Stimulated activated CD8-positive, alpha-beta memory T cell treated with anti-CD3 and anti-CD28 coated beads, Interleukin-7, amount 100 ng/mL, for 24 hours (primary cell): ENCODE measurements at places on chromosomes 7 and 10.

DNA sequence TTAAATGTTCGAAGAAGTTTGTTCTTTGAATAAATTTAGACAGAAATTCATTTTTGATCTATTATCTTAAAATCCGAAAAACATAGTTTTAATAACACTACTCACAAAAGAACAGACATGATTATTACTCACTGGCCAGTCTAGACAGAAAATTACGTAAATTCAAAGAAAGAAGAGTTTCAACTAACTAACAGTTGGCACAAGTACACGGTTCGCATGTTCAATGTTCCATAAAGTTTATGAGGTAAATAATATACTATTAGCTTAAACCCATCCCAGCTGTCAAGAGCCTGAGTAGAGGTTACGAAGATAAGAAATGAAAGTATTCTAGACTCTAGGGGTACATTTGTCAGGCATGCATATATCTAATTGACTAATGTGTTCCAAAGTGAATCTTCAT is 151.8 kb upstream of the ASAH2 start:
- DNase-seq, result no peak

GRCh38 chr10:10684972-10685371 is 332.7 kb upstream of the CELF2 start:
- DNase-seq, result no peak

DNA sequence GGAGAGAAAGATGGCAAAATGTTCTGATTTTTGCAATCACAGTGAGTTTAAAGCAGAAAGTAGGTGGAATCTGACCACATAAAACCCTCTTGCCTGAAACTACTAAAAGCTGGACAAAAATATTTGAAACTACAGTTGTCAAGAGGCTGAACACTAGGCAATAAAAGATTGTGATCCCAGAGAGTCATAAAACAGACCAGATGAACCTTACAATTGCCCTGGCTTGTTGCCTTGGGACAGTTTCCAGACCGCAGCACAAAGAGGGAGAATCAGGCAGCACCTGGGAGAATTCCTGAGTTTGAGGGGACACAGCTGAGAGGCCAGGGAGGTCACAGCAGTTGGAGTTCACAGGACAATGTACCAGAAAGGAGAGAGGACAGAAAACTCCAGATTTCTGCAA is 107.3 kb upstream of the NANOS1 start:
- DNase-seq, result no peak

- no peak for DNase-seq
These were observed 29.0 kb upstream of the UBE2D1 start for GRCh38 chr10:58305821-58306220.

- DNase-seq, result no peak
These were observed 44.9 kb downstream of the SP8 start for GRCh38 chr7:20741801-20742200.

DNA sequence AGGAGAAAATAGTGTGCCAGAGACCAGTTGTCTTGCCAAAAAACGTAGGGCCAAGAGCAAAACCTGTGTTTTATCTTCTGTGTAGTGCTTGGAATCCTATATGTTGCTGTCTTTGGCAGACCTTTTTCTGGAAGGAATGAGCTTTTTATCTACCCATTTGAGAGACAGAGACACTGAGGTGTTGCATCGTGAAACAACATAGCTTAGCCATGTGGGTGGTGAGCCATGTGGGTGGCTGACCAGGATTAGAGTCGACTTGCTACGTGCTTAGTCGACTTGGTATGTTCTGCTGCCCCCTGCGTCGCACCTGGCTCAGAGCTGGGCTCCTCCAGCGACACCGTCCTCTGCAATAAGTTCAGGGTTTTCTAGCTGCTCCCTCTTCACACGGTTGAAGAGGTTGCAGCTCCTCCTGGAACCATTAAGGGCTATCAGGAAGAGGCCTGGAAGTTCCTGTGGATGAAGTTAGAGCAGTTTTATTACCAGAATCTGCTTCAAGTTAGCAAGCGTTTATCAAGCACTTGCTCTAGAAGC is 175.8 kb downstream of the SH2D4B start:
- DNase-seq, result no peak

- DNase-seq, result no peak
These were observed 65.6 kb upstream of the LRRC18 start for GRCh38 chr10:49005270-49005669.

DNA sequence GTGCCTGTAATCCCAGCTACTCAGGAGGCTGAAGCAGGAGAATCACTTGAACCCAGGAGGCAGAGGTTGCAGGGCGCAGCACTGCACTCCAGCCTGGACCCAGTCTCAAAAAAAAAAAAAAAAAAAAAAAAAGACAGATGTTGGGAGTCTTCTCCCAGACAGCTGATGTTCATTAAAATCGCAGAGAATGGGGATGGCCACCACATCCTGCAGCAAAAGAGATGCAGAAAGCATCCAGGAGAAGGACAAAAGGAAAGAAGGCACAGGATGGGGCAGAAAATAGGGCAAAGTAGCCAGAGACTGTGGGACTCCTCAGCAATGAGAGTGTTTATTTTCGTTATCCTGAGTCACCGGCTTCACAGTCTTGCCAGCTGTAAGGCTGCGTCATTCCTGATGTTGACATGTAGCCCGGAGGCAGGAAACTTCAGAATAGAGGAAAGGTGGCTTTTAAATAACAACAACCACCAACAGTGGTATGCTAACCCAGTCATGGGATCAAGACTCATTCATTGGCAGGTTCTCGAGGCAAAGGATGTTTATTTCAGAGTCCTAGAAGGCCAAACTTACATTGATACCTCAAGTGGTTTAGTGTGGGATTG is 149.5 kb upstream of the SVIL start:
- DNase-seq, result no peak

DNA sequence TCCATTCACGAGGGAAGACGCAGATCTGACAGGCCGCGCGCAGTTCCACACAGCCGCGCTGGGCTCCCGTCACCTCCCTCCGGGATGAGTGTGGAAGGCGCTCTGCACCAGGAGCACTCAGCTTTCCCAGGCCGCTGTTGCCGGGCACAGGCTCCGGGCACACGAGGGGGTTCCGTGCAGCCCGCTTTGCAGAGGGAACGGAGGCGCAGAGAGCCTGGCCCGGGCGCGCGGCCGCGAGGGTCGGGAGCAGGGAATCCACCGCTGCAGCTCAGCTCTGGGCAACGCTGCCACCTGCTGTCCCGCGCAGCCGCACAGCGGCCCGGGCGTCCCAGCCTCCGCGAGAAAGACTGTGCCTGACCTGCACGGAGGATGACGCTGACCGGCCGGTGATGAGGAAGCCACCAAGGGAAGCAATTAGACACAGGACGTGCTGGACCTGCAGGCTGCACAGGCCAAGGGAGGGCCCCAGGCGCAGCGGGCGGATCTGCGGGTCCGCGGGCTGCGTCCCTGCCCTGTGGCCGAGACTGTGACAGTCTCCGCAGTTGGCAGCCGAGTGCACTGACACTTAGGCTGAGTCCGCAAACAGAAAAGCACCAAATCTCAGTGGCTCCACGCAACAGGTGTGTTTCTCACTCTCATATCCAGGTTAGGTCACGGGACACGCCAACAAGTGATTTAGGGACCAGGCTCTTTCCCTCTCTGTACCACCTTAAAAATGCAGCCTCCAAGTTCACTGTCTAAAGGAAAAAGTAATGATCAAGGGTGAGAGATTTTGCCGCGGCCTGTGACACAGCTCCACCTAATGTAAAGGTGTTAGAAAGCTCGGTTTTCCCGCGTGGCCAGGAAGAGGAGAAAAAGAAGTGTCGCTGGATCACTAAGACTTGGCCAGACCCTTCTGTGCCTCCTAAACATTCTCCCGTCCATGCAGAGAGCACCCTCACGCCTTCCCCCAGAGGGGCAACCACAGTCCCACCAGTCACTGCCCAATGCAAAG is 94.5 kb downstream of the SEC61G start:
- DNase-seq, result no peak

DNA sequence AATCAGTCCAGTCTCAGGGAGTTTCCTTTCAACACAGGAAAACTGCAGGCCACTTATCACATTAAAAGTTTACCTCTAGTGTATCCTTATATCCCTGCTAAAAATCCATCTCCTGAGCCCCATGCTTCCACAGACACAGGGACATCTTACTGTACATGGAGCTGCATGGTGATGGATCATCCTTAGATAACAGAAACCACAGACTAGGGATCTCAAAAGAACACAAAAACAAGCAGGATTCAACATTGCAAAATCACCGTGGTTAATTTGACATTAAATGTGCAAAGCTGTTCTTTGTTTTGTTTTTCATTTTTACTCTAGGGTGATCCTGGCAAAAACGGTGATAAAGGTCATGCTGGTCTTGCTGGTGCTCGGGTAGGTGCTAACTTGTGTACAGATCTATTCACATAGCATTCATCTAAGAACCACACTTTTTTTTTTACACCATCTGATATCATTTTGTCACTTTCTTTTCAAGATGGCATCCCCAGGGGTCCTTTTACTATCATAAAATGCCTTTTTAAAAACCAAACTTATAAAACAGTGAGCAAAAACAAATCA is 18.1 kb downstream of the COL1A2 start:
- no peak for DNase-seq

DNA sequence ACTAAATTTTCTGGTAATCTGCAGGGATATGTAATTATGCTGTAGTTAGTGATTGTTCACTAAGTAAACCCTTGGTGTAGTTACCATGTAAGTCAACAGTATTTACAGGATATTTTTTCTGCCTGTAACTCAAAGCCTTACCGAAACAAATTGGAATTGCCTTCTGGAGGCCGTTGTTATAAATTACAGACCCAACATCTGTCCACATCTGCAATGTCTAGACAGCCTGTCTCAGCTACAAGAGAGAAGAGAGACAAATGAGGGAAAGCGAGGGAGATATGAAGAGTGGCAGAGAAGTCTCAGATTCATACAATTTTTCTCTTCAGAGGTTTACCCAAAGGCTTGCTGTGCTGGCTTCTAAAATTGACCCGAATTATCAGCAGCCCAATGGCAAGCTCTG is 23.7 kb upstream of the BTRC start:
- DNase-seq, result no peak

DNA sequence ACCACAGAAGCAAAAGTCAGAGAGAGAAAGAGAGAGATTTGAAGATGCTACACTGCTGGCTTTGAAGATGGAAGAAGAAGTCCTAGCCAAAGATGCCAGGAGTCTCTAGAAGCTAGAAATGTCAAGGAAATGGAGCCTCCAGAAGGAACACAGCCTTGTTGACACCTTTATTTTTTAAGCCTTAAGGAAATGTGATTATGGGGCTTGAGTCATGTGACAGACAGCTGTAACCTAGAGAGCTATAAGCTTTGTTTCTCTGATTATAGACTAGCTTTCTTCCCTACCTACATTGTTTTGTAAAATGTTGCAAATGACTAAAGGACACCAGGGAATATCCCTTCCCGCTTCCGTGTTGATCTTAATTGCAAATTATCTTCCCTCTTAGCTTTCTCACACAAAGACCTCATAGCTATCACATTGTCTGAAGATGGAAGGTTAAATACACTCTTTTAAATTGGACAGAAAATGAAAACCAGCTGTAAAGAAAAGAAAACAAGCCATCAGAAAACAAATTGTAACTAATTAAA is 199.9 kb downstream of the ARHGAP12 start:
- no peak for DNase-seq

GRCh38 chr10:87927091-87927490 is 63.7 kb downstream of the PTEN start:
- DNase-seq, result no peak

GRCh38 chr7:44138698-44139097 is 2.4 kb downstream of the MYL7 start:
- no peak for DNase-seq

- no peak for DNase-seq
These were observed 148.2 kb downstream of the CELF2 start for GRCh38 chr10:11165591-11166543.

DNA sequence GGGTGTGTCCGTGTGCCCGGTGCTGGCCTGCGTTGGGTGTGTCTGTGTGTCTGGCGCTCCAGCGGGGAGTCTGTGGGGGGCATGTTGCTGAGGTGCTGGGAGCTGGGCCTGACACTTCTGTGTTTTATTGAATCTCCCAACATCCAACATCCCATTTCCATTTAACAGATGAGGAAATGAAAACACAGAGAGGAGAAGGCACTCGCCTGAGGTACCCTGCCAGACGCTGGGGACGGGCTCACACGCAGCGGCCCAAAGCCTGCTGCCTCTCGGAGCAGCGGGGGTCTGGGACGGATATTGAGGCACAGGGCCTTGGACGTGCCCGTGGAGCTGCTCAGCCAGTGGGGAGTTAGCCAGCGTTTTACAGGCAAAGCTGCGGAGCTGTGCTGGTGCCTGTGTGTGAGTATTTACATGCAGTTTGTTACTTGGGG is 133.9 kb downstream of the DNAJB6 start:
- no peak for DNase-seq

DNA sequence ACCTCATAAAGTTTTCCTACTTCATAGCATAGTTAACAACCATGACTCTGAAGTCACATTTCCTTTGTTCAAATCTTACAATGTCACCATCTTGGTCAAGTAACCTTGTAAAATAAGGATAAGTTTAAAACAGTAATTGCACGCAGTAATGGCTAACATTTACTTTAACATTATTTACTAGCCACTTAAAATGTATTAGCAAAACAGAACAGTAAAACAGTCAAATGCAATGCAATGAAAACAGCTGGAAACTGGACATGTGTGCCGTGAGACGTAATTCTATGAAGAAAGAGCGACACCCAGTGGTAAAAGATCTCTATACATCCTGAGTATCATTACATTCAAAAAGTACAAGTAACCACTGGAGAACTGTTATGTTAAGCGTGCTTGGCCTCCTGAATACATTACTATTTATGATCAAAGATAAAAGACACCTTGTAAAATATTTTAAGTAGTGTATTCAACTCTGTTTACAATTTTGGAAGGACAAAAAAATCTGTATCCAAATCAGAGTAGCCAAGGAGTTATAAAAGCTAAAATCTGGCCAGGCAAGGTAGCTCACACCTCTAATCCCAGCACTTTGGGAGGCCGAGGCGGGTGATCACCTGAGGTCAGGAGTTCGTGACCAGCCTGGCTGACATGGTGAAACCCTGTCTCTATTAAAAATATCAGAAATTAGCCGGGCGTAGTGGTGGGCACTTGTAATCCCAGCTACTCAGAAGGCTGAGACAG is 27.2 kb downstream of the ATE1 start:
- no peak for DNase-seq

GRCh38 chr10:98168147-98168546 is 33.7 kb downstream of the R3HCC1L start:
- DNase-seq, result no peak
